Urinary bladder (tissue), 4 donors: ENCODE measurements at places on chromosomes 6 and 20.

GRCh38 chr20:32446301-32447100, 88.4 kb downstream of the ASXL1 start:
- no peak for DNase-seq

DNA sequence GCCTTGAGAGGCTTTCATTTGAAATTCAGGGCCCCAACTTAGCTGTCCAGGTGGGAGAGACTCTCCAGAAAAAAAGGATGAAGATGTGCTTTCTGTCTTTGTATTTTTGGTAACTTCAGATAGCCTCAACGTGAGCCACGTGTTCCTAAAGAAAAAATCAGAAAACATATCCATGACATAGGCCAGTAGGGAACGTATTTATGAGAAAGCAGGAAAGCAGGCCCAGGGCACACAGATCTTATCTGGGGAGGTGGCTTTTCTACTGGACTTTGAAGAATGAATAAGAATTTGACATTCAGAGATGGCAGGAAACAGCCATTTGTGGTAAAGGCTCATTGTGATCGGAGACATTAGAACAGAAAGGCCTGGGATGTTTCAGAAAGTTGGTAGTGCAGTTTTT, 21.2 kb upstream of the EXOC2 start:
- DNase-seq = no peak

- no peak for DNase-seq
Measured at GRCh38 chr6:106561686-106562405, 67.5 kb downstream of the RTN4IP1 start.

- no peak for DNase-seq
Measured at GRCh38 chr20:56843386-56843785, 214.3 kb downstream of the TFAP2C start.

DNA sequence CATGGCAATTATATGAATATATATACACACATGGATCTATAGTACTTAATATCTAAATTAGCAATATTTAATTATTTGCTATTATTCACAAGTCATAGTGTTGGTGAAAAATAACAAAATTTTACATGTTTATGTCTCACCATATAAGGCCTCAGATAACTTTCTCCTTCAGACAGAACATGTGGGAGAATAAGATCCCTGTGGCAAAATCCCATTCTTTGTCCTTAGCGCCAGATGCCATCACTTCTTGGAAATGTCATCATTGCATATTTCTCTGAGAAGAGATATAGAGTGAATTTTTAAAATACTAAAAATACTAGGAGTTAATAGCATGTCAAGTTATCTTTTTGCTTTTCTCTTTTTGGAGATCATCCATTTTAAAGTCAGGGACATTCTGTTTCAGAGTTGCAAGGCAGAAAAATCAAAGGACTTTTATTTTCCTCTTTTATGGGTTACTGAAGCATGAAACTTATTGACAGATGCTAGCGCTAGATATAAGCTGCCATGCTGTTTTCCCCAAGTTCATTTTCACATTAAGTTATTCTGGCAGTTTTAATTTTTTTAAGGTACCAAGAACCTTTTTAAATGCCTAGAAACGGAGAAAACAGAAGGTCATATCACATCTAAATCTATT, 30.4 kb upstream of the STXBP5 start:
- no peak for DNase-seq

DNA sequence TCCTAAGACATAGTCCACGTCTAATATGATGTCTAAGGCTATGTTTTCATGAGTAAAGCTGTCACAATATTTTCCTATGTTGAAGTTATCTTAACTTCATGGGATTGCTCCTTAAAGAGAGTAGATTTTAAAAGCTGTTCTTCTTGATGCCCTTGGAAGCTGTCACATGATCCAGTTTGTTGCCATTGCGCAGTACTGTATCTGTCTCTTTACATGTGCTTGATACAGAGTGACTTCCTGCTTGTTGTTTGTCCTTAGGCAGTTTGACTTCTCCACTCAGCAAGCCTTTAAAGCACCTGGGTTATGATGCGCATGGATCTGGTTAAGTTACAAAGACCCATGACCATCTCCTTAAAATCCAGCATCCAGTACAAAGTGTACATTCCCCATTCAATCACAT, 85.4 kb downstream of the CDYL start:
- no peak for DNase-seq
